ENCODE measurements at places on chromosomes 3 and 15.

GRCh38 chr3:171356251-171356650 is 104.0 kb downstream of the TNIK start:
- no peak for DNase-seq

GRCh38 chr15:58909616-58910015 is 23.9 kb downstream of the SLTM start:
- no peak for DNase-seq

- DNase-seq, result no peak
Measured at GRCh38 chr15:92000709-92001108, 147.2 kb downstream of the SLCO3A1 start.

DNA sequence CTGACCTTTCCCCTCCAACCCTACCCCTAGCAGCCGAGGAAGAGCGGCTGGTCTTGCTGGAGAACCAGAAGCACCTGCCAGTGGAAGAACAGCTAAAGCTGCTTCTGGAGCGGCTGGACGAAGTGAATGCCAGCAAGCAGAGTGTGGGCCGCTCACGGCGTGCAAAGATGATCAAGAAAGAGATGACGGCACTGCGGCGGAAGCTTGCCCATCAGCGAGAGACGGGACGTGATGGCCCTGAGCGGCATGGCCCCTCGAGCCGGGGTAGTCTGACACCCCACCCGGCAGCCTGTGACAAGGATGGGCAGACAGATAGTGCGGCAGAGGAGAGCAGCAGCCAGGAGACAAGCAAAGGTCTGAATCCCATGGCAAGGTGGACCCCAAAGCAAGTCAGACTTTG is 6.2 kb upstream of the OGG1 start:
- DNase-seq, result no peak

DNA sequence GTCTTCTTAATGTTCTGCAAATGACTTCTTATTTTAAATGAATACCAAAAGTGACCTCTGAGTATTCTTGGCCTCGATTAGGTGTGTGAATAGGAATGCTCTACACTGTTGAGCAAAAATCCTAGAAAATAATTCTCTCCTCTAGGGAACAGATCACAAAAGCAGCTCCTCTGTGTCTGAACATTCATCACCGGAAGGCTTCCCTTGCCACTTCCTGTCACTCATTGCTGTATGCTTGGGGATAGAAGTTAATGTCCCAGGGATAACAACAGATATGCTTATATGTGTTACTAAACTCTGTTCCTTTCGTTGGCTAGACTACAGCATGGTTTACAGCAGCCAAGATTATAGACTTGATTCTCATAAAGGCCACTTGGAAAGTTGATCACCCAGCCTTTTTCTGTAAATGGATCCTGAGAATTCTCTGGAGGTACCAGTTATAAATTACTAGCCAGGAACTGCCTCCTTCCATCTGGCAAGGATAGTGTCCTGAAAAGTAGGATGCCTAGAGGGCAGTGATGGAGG is 16.0 kb upstream of the PTX3 start:
- DNase-seq, result no peak

- no peak for DNase-seq
Measured at GRCh38 chr15:40471105-40471807, 472 bp downstream of the CHST14 start.

GRCh38 chr3:28853830-28854229 is 427.0 kb upstream of the RBMS3 start:
- no peak for DNase-seq
